Pulmonary artery endothelial cell (primary cell): ENCODE measurements at places on chromosomes 6 and 20. TPM values are rescaled to one million over a fixed set of nuclear protein-coding genes. Genes with fewer than 3 reads are reported as not detected.

The CRISP2 gene
- total RNA-seq: not detected in 2 replicates

The C20orf202 gene
- total RNA-seq: 0.07 TPM in 1 of 2 replicates, not detected in the other

The FERMT1 gene
- total RNA-seq: 1.1 and 2.2 TPM in 2 replicates

The NQO2 gene
- total RNA-seq: 12.0 and 26.6 TPM in 2 replicates

The MTFR2 gene
- 1.9 and 4.5 TPM in 2 replicates for total RNA-seq

The RBM24 gene
- total RNA-seq: 0.74 and 2.5 TPM in 2 replicates

The SPAG4 gene
- total RNA-seq: 6.7 and 13.7 TPM in 2 replicates

The EFCAB8 gene
- 0.04 and 0.07 TPM in 2 replicates for total RNA-seq

The HSPA1A gene
- 33.6 and 431 TPM in 2 replicates for total RNA-seq

The SF3B5 gene
- 91.2 and 133 TPM in 2 replicates for total RNA-seq

The FGD2 gene
- total RNA-seq: not detected in 2 replicates

The EEF1A2 gene
- total RNA-seq: 0.32 and 0.99 TPM in 2 replicates

The ANGPT4 gene
- total RNA-seq: not detected in 2 replicates

The PIGT gene
- total RNA-seq: 22.1 and 22.8 TPM in 2 replicates

The MEP1A gene
- not detected in 2 replicates for total RNA-seq

The AK9 gene
- total RNA-seq: 4.6 and 5.9 TPM in 2 replicates

The RIMS1 gene
- total RNA-seq: 0.20 and 0.67 TPM in 2 replicates

The CHRNA4 gene
- not detected in 2 replicates for total RNA-seq

The RIPPLY2 gene
- total RNA-seq: under 0.01 TPM in 1 of 2 replicates, not detected in the other

The BLCAP gene
- 36.8 and 48.1 TPM in 2 replicates for total RNA-seq

The KCNK5 gene
- not detected in 2 replicates for total RNA-seq

The COL21A1 gene
- 0.13 and 1.4 TPM in 2 replicates for total RNA-seq

The MLN gene
- total RNA-seq: not detected in 2 replicates

The ID4 gene
- total RNA-seq: under 0.01 and 0.04 TPM in 2 replicates

The SAMD3 gene
- total RNA-seq: not detected in 2 replicates

The MICB gene
- 24.8 and 29.2 TPM in 2 replicates for total RNA-seq

The C6orf141 gene
- total RNA-seq: 2.8 and 6.0 TPM in 2 replicates

The LYRM2 gene
- 16.2 and 17.5 TPM in 2 replicates for total RNA-seq

The CALHM4 gene
- 0.13 and 0.28 TPM in 2 replicates for total RNA-seq

The PDYN gene
- not detected in 2 replicates for total RNA-seq

The TMEM200A gene
- under 0.01 TPM in 1 of 2 replicates, not detected in the other for total RNA-seq

The MUC22 gene
- total RNA-seq: not detected in 2 replicates

The TRIM27 gene
- 54.3 and 64.5 TPM in 2 replicates for total RNA-seq
